Activated naive CD8-positive, alpha-beta T cell treated with anti-CD3 and anti-CD28 coated beads, Interleukin-2, amount 50 U/mL, for 24 hours (primary cell): ENCODE measurements at places on chromosomes 1 and 21.

DNA sequence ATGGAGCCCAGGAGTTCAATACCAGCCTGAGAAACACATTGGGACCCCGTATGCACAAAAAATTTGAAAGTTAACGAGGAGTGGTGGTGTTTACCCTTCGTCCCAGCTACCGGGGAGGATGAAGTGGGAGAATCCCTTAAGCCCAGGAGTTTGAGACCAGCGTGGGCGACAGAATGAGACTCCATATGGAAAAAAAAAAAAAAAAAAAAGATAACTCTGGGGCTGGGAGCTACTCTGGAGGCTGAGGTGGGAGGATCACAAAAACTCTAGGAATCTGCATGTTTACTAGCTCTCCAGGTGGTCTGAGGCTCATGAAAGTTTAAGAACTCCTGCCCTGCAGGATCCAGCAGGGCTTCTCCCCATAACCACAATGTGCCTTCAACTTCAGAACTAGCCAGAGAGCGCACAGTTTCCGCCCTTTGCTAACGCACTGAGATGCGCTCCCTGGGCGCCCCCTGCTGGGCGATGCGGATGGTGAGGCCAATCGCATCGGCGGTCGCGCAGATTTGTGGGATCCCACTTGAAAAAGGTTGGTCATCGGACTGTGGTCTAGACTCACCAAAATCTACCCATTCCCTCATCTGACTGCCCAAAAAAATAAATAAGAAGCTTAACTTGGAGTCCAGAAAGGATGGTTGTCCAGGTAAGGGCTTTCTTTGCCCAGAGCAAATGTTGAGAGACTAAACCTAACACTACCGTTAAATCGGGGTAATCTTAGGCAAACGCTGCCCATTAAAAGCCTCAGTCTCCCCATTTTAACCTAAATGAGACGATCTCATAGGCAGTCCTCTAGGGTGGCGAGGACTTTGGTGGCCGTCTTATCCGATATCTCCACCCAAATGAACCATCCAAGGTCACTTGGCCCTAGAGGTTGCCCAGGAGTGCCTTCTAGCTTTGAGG, 8.8 kb downstream of the ZNF683 start:
- no peak overlapping the region for H3K4me3 ChIP-seq
- peaks cover 20% of the 10 kb centered on the region for H3K27me3 ChIP-seq
- peak overlapping the region; percentile 22 for H3K27ac ChIP-seq
- peak; percentile 93 for DNase-seq
- no peaks in the 10 kb centered on the region for H3K36me3 ChIP-seq
- peaks cover 44% of the 10 kb centered on the region for H3K4me1 ChIP-seq

GRCh38 chr1:78830321-78830720, 176.2 kb downstream of the ADGRL4 start:
- no peak overlapping the region for H3K4me3 ChIP-seq
- H3K36me3 ChIP-seq: no peaks in the 10 kb centered on the region
- no peaks in the 10 kb centered on the region for H3K27me3 ChIP-seq
- DNase-seq: no peak
- no peaks in the 10 kb centered on the region for H3K4me1 ChIP-seq

DNA sequence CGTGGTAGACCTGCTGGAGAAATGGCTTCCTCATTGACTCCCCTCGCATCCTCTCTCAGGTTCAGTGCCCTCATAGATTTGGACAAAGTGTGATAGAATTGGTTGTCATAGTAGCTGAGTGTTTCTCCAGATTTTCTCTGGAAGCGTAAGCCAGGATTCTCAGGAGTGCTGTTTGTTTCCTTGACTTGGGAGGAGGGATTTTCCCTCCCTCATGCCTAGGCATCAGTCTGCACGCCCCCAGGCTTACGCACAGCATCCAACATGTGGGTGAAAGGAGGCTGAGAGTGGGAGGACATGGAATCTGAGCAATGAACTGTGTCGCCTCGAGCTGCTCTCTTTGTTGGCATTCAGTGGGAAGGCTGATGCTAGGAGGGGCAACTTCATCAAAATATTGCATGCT, 503.5 kb downstream of the LTN1 start:
- no peak overlapping the region for H3K27ac ChIP-seq
- H3K27me3 ChIP-seq: peaks cover 2% of the 10 kb centered on the region
- H3K36me3 ChIP-seq: no peaks in the 10 kb centered on the region
- no peak overlapping the region for H3K4me3 ChIP-seq

- peaks cover 49% of the 10 kb centered on the region for H3K4me1 ChIP-seq
- H3K36me3 ChIP-seq: peaks cover 19% of the 10 kb centered on the region
- H3K27ac ChIP-seq: peak overlapping the region; percentile 70
- H3K27me3 ChIP-seq: no peaks in the 10 kb centered on the region
- peak overlapping the region; percentile 76 for H3K4me3 ChIP-seq
Measured at GRCh38 chr1:154328318-154329151, 3.2 kb downstream of the ATP8B2 start.

DNA sequence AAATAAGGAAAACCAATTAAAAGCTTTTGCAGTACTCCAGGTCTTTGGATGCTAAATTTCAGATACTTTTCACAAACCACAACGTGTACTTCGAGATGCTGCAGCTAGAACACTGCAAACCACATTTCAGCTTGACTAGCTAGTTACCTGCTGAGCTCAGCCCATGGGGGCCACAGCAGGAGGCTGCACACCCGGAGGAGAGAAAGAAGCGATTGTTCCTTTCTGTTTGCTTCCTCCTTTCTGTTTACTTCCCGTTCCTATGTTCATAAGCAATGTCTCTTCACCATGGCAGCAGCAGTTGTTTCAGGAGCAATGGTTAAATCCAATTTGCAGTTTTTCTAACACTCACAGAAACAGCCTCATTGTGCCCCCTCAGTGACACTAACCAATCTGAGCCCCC, 225.6 kb upstream of the FGGY start:
- H3K36me3 ChIP-seq: no peaks in the 10 kb centered on the region
- peak overlapping the region; percentile 30 for H3K4me3 ChIP-seq
- H3K27ac ChIP-seq: peak overlapping the region; percentile 75
- DNase-seq: no peak
- no peaks in the 10 kb centered on the region for H3K27me3 ChIP-seq

DNA sequence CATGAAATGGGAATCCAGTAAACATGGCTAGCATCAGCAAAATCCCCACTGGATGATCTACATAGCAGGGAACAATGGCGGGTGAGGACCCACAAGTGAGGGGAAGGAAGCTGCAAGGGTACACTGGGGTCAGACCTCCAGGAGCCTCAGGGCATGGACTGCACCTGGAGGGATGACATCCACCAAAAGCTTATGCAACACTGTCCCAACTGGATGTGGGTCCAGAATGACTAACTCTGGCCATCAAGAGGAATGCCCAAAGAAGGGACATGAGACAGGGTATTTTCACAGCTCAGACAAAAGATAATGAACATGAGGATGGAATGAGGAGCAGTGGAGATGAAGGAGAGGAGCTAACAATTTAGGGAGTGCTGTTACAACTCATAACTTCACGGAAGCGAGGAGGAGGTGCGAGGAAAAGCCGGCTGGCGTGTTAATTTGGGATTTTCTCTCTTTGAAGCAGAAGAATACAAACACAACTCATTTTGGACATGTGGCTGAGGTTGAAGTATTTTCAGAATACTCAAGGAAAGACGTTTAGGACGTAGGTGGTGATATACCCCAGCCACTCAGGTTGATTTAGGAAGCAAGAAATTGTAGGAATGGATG, 5.7 kb downstream of the HLCS start:
- DNase-seq: no peak
- H3K4me3 ChIP-seq: no peak overlapping the region
- H3K27ac ChIP-seq: no peak overlapping the region
- H3K27me3 ChIP-seq: no peaks in the 10 kb centered on the region
- peaks cover 20% of the 10 kb centered on the region for H3K36me3 ChIP-seq
- peaks cover 15% of the 10 kb centered on the region for H3K4me1 ChIP-seq

DNA sequence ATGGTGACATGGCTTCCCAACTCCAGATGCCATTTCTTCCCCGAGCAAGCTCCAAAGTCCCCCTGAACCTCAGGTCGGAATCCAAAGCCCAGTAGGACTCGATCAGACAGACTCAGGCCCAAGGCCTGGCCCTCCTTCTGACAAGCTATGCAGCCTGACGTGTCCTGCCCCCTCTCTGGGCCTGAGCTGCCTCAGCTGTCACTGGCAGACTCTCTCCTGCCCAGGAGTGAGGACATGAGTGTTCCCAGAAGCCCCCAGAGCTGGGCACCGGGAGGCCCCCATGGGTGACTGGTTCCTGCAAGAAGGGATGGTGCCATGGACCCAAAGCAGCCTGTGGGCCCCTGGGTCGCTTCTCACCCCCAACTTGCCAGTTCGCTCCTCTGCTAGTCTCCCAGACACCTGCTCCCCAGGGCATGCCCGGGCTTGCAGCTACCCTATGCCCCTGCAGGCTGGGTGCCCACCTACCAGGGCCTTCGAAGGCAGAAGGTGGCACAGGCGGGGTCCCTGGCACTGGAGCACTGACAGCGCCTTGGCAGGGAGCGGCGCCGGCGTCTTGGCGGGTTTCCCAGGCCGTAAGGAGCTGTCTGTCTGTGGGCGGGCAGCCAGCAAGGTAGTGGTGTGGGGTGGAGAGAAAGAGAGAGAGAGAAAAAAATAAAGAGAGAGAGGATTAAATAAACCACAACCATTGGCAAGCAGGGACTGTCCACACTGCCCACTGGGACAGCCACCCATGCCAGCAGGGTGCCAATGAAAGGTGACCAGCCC, 2.3 kb downstream of the EDN2 start:
- DNase-seq: no peak
- peaks cover 7% of the 10 kb centered on the region for H3K4me1 ChIP-seq
- peaks cover 15% of the 10 kb centered on the region for H3K27me3 ChIP-seq
- H3K27ac ChIP-seq: no peak overlapping the region
- H3K4me3 ChIP-seq: no peak overlapping the region

DNA sequence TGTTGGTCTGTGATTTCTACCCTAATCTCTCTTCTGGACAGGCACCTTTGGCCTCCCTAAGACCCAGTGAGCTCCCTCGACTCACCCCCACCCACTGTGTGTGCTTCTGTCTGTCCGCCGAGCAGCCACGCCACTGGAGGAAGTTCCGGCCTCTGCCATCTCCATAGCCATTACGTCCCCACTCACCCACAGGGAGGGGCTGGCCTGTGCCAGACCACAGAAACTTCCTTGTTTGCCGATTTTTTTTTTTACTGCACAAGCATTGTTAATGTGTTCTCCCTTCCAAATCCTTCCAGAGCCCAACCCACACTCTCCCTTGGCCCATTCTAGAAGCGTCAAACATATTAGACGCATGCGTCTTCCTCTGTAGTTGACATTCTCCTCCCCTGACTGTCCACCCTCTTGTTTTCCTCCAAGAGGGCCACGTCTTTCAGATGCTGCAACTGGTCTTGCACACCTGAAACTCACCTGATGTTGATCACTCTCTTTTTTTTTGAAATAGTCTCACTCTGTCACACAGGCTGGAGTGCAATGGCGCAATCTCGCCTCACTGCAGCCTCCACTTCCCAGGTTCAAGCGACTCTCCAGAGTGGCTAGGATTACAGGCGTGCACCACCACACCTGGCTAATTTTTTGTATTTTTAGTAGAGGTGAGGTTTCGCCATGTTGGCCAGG, 72.3 kb downstream of the EVA1C start:
- peaks cover 2% of the 10 kb centered on the region for H3K4me1 ChIP-seq
- H3K27me3 ChIP-seq: no peaks in the 10 kb centered on the region
- DNase-seq: no peak
- peaks cover 15% of the 10 kb centered on the region for H3K36me3 ChIP-seq
- no peak overlapping the region for H3K27ac ChIP-seq
- H3K4me3 ChIP-seq: no peak overlapping the region
